ENCODE measurements at places on chromosomes 6 and 20. TPM values are rescaled to one million over a fixed set of nuclear protein-coding genes. Genes with fewer than 3 reads are reported as not detected.

The GSTA3 gene
- not detected for total RNA-seq

The FAM184A gene
- total RNA-seq = 0.49 TPM

The ARFGEF3 gene
- total RNA-seq = 3.9 TPM

The PLA2G7 gene
- not detected for total RNA-seq

The TMEM217 gene
- 0.89 TPM for total RNA-seq

The SLC17A3 gene
- 0.89 TPM for total RNA-seq

The BANF2 gene
- not detected for total RNA-seq

The ARHGAP40 gene
- 1.5 TPM for total RNA-seq

The SIM1 gene
- 3.3 TPM for total RNA-seq

The OR2H2 gene
- not detected for total RNA-seq

The FOXQ1 gene
- total RNA-seq = 0.38 TPM

The TP53TG5 gene
- total RNA-seq = not detected

The NMBR gene
- total RNA-seq = 0.33 TPM

The MARCKS gene
- total RNA-seq = 124 TPM

The CD93 gene
- total RNA-seq = not detected

The EYA2 gene
- total RNA-seq = not detected

The ZFP57 gene
- not detected for total RNA-seq

The MAP7 gene
- 2.8 TPM for total RNA-seq

The VSTM2L gene
- total RNA-seq = 2.0 TPM

The GJA10 gene
- not detected for total RNA-seq

The FRK gene
- total RNA-seq = 1.6 TPM

The ZNF76 gene
- total RNA-seq = 18.7 TPM

The ZHX3 gene
- total RNA-seq = 22.1 TPM

The SFTA2 gene
- not detected for total RNA-seq

The SNAI1 gene
- total RNA-seq = 4.2 TPM

The NKX2-2 gene
- not detected for total RNA-seq

The PBOV1 gene
- total RNA-seq = not detected

Data from mesangial cell (primary cell).